NCI-H1694 (cell line): ENCODE measurements at places on chromosomes 12 and 14.

DNA sequence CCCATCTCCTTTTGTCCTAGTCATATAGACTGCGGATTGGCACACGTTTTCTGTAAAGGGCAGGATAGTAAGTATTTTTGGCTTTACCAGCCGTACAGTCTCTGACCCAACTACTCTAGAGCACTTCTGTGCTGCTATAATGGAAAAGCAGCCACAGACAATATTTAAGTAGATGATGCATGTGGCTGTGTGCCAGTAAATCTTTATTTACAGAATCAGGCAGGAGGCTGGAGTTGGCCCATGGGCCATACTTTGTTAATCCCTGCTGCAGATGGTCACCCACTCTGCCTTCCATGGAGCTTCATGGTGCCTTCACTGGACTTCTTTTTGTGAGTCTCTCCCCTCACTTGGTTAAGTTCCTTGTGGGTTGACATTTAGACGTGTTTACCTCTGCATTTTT, 584.5 kb upstream of the TBX3 start:
- no peak for DNase-seq

- no peak for DNase-seq
These were observed 1616.5 kb upstream of the FLRT2 start for GRCh38 chr14:83913476-83913875.

GRCh38 chr14:39109893-39110715, 4.0 kb upstream of the GEMIN2 start:
- DNase-seq, result no peak

GRCh38 chr14:69581316-69581935, 6.8 kb upstream of the CCDC177 start:
- no peak for DNase-seq

DNA sequence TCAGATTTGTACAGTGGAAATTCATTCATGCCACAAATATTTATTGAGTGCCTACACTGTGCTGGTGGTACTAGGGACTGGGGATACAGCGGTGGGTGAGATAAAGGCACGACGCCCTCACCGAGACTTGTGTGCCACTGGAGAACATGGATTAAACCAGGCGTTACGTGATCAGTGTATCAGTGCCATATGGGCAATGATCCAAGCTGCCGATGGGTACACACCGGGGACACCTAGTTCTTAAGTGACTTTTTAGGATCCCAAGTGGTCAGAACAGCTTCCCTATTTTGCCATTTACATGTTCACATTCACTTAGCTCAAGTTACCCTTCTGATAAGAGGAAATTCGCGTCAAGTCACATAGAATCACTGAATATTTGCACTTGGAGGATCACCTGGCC, 236.7 kb downstream of the CACNA1C start:
- DNase-seq, result no peak
